EL (cell line): ENCODE measurements at places on chromosomes 6 and 20.

DNA sequence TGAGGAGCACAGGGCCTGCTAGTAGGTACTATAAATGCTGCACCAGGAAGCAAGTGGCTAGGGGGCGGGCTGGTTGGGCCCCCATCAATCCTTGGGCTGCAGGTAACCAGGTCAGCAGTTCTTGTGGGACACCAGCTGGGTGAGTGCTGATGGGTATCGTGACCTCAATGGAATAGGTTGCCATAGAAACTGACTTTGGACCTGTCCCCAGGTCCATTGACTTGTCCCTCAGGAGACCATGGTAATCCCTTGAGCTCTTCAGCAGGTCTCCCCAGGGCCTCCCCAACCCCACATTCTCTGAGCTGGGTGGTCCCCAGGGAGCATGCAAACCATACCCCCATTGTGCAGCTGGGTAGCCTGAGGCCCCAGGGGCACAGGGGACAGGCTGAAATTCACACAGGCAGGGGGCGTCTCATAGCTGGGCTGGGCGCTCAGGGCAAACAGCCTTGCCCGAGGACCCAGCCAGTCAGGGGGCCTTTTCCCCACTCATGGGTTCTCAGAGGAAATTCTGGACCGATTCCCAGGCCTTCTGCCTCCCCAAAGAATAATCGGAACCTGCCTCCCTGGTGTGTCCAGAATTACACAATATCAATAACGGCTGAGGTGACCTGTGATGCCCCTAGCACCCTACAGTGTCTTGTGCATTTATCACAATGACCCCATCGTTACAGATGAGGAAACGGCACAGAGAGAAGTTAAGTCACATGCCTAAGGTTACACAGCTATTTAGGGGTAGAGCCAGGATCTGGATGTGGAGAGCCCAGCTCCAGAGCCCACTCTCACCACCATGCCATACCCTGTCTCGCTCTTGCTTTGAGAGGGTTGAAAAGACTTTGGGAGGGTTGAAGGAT, 35.9 kb downstream of the SRC start:
- no peak for DNase-seq

- no peak for DNase-seq
These were observed 132.4 kb upstream of the SNX9 start for GRCh38 chr6:157690441-157691210.

GRCh38 chr20:53448875-53449274, 144.8 kb downstream of the ZNF217 start:
- DNase-seq = no peak

GRCh38 chr6:158259136-158259535, 53.1 kb upstream of the TULP4 start:
- no peak for DNase-seq

- DNase-seq = peak; percentile 96
These were observed 691.7 kb upstream of the SLC35B3 start for GRCh38 chr6:9126878-9127560.

- peak; percentile 82 for DNase-seq
These were observed 59.0 kb upstream of the QKI start for GRCh38 chr6:163355426-163355991.

DNA sequence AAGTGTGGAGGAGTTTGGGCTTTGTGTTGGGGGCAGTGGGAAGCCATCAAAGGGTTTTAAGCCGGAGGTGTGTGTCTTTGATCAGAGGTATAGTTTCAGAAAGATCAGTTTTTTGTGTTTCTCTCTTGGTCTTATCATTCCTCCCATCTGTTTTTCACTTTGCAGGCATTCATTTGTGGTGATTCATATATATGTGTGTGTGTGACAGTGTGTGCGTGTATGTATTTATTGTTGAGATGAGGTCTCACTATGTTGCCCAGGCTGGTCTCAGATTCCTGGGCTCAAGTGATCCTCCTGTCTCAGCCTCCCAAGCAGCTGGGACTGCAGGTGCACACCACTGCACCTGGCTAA, 11.1 kb upstream of the SERINC3 start:
- DNase-seq = peak; percentile 72

DNA sequence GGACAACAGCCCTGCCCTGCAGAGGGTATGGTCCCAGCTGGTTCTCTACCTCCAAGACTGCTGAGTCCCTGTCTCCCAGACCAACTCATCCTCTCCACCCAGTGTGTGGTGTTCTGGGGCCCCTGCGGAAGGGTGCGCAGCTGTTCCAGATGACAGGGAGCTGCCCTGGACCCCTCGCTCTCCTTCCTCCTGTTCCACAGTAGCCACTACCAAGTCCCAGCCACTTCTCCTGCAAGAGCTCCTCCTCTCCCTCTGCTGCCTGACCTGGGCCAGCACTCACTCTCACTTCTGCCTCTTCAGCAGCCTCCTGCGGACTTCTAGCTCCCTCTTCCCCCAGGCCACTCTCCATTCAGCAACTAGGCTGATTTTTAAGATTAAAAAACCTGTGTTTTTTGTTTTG, 40.1 kb upstream of the TMEM181 start:
- DNase-seq = no peak

- DNase-seq = no peak
These were observed 366.5 kb upstream of the ARID1B start for GRCh38 chr6:156410649-156411048.

DNA sequence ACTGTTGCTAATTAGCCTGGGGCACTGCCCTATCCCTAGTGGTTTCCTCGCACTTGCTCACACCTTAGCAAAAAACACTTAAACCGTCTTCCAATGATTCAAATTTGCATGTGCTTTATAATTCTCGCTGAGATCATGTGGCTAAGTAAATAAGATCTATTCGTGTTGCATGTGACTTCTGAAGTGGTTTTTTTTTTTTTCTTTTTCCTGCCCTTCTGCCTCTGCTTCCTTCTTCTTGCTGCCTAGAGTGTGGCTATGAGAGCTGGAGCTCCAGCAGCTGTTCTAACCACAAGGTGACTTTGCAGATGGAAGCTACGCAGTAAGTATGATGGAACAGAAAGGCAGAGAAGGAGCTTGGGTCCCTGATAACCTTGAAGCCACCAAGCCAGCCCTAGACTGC, 36.5 kb downstream of the SULF2 start:
- no peak for DNase-seq

DNA sequence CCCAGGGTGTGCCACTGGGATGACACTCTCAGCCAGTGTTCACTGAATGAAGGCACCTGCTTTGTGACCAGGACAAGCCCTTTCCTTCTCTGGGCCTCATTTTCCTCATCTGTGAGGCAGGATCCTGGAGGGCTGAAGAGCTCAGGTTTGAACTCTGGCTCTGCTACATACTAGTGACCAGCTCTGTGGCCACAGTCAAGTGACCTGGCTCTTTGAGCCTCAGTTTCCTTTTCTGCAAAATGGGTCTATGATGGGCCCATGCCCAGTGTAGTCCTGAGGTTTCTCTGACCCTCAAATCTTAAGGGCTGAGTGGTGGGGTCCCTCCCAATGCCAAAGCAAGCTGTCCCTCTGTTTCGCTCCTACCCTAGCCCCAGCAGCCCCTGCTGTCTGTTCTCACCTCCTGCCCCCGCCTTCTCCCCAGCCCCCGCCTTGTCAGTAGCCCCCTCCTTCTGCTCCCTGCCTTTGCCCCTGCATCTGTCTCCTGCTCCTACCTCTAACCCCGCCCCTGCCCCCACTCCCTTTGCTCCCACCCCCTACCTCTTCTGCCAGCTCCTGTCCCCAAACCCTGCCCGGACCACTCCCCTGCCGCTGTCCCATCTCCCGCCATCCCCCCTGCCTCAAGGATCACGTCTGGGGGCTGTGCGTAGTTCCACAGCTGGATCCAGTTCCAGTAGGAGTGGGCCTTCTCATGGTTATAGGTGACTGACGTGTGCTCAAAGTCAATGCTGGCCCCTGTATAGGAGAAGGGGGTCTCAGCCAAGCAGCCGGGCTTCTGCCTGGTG, 17.0 kb downstream of the SUN5 start:
- no peak for DNase-seq

- peak; percentile 80 for DNase-seq
These were observed 132.9 kb downstream of the SCML4 start for GRCh38 chr6:107691062-107691751.

DNA sequence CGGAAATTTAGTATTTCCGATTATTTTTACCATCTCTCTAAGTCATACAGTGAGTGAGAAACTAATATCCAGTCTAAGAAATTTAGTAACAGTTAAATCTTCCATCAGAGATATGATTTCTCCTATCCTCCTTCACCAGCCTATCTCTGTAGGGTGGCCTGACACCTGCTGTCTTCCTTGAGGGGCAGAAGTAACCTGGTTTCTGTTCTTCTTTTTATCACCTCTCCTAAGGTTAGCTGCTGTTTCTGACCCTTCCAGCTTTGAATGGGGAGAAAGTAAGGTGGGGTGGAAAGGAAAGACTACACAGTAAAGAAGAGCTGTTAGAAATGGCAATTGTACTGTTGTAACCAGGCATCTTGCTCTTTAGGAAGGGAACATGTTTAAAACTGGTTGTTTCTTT, 447.7 kb downstream of the PHF3 start:
- no peak for DNase-seq

- DNase-seq = no peak
These were observed 2.2 kb downstream of the C20orf204 start for GRCh38 chr20:64038224-64038564.

GRCh38 chr6:129920103-129920798, 59.1 kb upstream of the TMEM244 start:
- peak; percentile 44 for DNase-seq

- DNase-seq = no peak
These were observed 85.8 kb downstream of the CEBPB start for GRCh38 chr20:50276119-50277063.

DNA sequence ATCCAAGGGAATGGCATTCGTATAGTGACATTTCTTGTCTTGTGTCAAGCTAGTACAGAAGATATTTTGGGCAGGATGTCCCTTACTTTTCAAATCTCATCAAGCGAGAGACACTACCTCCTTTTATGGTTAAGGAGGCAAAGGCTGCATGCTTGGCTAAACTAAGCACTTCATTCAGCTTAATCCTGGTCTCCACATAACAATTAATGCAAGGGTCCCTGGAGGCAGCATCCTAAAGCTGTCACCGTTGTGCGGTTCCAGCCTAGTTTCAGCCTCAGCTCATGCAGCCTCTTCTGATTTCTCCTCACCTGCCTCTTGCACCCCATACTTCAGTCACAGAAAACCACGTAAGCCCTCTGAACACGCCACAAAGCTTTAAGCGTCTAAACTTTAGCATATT, 67.1 kb upstream of the SLC22A23 start:
- DNase-seq = no peak

DNA sequence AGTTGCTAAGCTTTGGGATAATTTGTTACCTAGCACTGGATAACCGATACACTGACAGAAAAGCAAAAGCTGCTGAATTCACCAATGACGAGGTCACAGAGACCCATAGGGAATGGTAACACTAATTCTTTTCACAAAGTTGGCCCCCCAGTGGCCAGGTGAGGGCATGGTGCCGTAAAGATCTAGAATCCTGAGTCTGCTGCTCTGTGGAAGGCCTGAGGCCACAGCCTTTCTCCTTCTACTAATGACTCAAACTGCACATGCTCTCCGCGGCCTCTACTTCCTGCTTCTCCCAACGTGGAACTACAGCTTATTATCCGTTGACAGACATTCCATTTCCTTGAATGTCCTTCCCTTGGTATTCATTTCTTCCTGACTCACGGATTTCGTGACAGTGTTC, 127.1 kb downstream of the OPRM1 start:
- no peak for DNase-seq

GRCh38 chr6:13026557-13026956, 301.8 kb downstream of the TBC1D7 start:
- DNase-seq = no peak

GRCh38 chr6:148392671-148393070, 50.0 kb downstream of the SASH1 start:
- no peak for DNase-seq

- DNase-seq = peak; percentile 81
These were observed 99.5 kb downstream of the CD83 start for GRCh38 chr6:14216946-14217684.

DNA sequence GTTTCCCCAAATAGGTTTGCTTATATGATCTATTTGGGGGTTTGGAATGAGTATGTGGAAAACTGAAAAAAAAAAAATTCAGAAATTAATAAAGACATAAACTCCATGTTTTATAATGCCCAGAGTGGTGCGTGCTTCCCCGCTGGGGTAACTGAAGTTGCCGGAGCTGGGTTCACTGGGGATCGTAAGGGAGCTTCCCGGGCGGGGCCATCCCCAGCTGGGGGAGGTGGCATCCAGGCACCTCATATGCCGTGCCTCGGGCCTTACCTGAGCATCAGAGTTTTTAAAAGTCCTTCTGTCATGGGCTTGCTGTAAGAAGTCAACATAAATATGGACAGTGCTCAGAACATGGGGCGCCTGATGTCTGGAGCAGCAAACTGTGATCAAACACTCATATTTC, 17.9 kb upstream of the RAMACL start:
- no peak for DNase-seq

DNA sequence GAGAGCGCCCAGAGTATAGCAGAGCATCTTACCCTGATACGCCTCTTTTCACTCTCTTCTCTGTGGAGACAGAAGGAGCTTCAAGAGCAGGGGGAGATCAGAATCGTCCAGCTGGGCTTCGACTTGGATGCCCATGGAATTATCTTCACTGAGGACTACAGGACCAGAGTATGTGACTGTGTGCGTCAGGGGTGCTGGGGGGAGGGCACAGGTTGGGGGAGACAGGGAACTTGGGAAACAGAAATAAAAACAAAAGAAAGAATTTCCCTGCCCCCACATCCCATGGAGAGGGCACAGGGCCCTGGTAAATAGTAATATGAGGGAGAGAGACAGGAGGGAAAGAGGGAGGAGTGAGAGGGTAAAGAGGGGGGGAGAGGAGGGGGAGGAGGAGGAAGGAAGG, 3.0 kb upstream of the C4A start:
- DNase-seq = no peak

DNA sequence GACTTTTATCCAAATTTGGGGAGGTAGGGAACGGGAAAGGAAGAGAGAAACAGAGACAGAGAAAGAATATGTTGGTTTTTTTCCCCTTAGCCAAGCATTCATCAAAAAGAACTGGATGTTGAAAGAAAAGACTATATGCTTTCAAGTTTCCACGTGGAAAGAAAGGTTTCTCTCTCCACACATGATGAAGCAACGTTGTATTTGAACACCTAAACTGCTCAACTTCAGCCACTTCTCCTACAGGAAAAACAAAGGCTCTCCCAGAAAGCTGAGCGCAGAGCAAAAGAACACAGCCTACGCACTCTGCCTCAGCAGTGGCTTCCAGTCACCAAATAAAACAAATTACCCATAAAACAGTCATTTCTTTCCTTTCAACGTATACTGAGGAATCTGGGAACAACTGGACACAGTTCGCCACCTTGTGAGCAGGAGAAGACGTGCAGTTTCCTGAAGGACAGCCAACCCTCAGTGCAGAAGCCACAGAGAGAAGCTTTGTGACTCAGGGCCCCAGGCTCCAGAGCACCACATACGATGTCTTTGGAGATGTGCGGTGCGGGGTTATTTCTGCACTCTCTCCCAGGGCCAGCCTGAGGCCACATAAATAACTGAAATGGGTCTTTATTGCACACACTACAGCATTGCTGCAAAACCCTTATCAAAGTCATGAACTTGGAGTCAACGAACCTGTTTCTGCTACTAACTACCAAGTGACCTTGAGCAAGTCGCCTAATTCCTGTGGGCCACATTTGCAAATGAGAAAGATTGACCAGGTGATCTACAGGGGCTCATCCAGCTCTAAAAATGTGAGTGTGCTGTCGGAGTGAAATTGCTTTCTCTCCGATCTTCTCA, 10.1 kb downstream of the IL17F start:
- peak; percentile 70 for DNase-seq

- peak; percentile 7 for DNase-seq
These were observed 70.0 kb upstream of the CD2AP start for GRCh38 chr6:47407300-47408281.

- DNase-seq = peak; percentile 63
These were observed 35.6 kb upstream of the SLCO4A1 start for GRCh38 chr20:62606551-62607201.
